NCI-H1105 (cell line): ENCODE measurements at places on chromosomes 2 and 18.
A peak's percentile ranks its signal among the peaks of the same experiment; 100 is the strongest.

DNA sequence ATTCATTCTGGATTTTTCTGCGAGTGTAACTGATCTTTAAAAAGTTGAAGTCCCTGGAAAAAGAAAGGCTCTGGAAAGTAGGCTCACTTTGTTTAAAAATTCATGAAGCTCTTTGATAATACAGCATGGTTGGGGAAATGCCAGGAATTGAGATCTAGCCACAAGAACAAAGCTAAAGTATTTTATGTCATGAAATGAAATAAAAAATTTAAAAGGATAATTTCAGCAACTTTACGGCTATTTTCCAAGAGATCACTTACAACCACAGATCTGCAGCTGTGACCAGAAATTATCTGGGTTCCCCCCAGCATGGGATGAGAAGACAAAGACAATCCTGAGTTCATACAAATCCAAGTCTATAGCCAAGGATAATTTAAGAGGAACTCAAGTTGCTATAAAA, 25.3 kb upstream of the RFX8 start:
- DNase-seq: no peak

DNA sequence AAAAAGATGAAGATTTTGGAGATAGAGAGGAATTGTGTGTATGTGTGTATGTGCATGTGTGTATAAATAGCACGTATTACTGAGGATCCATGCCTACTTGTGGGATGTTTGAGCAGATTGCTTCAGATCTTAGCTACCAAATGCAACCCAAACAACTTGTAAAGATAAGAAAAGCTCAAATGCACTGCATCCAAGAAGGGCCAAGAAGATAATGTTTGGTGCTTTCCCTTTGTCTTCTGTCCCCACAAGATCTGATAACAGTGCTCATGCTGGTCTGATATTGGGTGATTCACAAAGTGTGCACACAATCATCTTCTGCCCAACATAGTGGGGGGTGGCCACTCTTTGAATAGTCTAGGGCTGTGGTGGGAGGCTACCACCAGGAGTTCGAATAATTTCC, 284.8 kb upstream of the CYRIA start:
- DNase-seq: no peak

GRCh38 chr18:13376841-13377351, 158.3 kb downstream of the LDLRAD4 start:
- DNase-seq: no peak

- no peak for DNase-seq
These were observed 68.3 kb downstream of the PTPN4 start for GRCh38 chr2:119827866-119828507.

DNA sequence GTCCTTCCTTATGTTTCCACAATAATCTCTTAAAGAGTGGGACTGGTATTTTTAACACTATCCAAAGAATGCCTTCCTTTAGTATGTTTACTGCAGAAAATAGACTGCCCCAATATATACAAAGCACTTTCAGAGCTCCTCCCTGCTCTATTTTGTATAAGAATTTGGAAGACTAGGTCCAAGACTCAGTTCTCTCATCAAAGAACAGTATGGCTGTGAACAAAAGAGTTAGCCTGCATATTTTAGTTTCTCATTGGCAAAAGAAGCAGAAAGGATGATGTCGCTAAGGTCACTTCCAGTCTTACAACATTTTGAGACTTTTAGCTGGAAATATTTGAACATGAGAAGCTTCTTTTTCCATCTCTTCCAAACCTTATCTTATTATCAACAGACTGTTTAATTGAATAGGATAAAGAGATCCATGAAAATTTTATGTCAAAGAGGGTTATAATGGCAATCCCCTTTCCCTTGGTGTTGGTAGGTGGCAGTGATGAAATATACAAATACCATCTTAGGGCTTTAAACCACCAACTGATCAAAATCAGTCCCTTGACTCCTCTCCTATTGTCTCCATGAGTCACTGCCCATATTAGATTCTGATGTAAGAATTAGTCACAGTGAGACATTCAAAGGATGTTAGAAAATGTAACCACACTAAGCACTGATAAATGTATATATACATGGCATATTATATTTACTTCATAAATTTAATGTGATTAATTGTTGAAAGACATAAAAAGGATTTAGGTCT, 266.9 kb upstream of the DSEL start:
- DNase-seq: no peak

GRCh38 chr2:88807237-88807962, 115.9 kb downstream of the RPIA start:
- no peak for DNase-seq

DNA sequence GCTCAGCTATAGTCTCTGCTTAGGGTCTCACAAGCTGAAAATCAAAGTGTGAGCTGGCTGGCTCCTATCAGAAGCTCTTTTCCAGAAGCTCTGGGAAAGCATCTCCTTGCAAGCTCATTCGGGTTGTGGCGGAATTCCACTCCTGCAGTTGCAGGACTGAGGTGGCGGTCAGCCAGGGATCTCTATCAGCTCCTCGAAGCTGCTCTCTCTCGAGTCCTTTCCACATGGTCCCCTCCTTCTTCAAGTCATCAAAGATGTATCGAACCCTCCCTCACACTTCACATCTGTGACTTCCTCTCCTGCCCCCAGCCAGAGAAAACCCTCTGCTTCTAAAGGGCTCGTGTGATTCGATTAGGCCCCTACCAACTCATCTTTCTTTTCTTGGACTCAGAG, 141.7 kb downstream of the ZFP36L2 start:
- DNase-seq: no peak

DNA sequence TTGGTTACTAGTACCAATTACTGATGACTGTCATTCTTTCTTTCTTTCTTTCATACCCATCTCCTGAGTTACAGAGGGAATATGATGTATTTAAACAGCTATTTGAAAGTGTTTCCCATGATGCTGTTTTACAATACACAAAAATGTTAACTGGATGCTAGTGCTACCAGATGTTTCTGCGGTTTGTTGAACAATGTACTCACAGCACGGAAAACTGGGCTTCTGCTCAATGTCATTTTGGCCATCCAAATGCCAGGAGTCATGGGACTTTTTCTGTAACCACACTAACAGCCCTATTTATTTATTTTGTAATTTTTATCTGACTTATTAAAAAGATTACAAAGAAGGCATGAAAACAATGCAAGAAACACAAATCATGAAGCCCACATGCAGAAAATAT, 313.8 kb downstream of the RIT2 start:
- DNase-seq: no peak

GRCh38 chr2:145546091-145546490, 1026.2 kb upstream of the ZEB2 start:
- no peak for DNase-seq

DNA sequence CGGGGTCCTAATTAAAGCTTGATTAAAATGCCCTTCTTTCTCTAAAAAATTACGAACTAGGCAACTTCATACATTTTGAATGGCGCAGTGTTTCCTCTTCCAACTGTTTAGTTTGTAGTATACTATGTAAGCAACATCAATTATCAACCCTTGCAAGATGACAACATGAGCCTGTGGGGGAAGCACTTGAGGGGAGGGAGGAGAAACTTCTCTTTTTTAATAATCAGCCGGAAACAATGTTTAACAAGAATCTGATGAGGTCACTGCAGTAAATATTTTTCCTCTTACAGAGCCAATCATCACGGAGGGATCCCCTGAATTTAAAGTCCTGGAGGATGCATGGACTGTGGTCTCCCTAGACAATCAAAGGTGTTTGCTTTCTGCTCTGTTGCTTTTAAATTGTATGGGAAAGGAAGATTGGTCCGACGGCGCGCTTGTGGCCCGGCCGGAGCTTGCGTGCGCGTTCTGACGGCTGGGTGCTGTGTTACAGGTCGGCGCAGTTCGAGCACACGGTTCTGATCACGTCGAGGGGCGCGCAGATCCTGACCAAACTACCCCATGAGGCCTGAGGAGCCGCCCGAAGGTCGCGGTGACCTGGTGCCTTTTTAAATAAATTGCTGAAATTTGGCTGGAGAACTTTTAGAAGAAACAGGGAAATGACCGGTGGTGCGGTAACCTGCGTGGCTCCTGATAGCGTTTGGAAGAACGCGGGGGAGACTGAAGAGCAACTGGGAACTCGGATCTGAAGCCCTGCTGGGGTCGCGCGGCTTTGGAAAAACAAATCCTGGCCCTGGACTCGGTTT, 5.3 kb upstream of the DLX1 start:
- DNase-seq: no peak

- DNase-seq: no peak
These were observed 160.0 kb upstream of the MYO3B start for GRCh38 chr2:170017860-170018532.

DNA sequence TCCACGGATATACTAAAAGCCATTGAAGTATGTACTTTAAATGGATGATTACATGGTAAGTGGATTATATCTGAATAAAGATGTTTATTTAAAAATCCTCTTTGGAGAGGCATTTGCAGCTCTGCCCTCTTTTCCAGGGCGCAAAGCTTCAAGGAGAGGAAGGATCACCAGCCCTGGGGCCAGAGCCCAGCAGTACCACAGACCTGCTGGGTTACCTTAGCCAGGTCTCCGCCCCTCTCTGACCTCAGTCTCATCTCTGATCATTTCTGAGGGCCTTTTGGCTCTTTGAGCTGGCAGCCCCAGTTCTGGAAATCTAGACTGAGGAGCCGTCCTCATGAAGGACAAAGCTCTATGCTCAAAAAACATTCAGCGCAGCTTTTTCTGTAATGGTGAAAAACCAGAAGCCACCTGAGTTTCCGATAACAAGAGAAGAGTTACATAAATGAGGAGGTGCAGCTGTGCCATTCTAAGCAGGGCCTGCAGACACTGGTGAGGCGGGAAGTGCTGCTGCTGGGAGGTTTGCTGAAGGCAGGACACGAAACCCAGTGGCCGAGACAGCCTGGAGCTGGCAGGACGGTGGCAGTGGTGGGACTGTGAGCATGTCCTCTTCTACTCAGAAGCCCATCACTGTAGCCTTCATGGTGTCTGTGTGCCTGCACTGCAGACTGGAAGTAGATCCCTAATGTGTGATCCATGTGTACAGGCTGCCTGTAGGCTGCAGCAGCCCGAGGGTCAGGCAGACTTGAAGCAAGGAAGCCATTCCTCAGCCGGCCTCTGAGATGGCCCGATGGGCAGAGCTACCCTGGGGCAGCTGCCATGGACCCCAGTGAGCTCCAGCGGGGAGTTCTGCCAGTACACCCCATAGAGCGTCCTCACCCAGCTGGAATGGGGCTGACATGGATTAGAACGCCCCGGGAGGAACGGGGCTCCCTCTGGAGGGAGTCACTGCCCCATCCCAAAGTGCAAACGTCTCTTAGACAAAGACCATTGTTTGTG, 27.7 kb downstream of the ADRA2B start:
- DNase-seq: no peak

- no peak for DNase-seq
These were observed 12.1 kb downstream of the MAP4K3 start for GRCh38 chr2:39424951-39425350.

DNA sequence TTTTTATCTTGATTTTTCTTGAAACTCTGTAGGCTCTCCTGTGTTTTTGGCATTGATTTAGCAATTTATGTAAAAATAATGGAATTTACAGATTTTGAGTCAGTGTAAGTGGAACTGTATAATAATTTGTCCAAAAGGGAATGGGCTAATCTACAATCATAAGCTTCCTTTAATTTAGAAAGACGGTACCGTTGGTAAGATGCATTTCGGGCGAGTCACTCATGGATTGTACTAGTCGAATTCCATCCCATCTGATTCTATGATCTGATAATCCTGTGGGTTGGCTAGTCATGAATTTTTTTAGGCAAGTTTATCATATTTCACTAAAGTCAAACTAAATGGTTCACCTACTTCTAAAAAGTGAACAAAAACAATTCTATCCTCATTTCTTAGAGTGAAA, 133.4 kb downstream of the ZNF407 start:
- no peak for DNase-seq

DNA sequence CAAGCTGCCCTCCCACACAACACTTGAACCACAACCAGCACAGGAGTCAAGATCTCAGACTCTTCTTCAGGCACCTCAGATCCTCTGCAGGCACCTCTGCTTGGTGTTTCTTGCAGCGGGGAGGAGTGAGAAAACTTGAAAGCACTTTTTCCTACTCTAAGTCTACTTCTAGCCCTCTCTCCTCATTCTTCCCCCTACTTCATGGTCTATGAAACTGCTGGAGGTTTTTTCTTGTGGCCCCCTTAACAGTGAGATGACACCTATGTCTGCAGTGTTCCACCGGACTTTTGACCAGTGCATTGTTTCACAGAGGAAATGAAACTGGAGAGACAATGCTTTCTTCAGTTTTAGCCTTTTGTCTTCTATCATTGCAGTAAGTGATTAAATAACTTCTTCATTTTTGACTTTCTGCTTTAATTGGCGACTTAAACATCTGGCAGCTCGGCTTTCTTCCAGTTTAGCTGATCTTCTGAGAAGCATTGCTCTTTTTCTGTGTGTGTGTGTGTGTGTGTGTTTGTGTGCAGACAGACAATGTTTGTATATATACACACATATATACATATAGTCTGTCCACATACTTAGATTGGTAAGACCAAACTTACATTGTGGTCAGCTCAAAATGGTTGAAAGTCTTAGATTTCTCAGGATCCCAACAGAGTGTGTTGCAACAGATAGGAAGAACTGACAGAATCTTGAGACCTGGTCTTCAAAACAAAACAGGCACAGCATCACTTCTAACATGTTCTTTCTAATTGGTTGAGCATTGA, 1474.0 kb upstream of the TMEFF2 start:
- no peak for DNase-seq

GRCh38 chr2:29360016-29360784, 245.0 kb downstream of the CLIP4 start:
- no peak for DNase-seq

GRCh38 chr2:100818606-100819369, 1.2 kb upstream of the NPAS2 start:
- no peak for DNase-seq

DNA sequence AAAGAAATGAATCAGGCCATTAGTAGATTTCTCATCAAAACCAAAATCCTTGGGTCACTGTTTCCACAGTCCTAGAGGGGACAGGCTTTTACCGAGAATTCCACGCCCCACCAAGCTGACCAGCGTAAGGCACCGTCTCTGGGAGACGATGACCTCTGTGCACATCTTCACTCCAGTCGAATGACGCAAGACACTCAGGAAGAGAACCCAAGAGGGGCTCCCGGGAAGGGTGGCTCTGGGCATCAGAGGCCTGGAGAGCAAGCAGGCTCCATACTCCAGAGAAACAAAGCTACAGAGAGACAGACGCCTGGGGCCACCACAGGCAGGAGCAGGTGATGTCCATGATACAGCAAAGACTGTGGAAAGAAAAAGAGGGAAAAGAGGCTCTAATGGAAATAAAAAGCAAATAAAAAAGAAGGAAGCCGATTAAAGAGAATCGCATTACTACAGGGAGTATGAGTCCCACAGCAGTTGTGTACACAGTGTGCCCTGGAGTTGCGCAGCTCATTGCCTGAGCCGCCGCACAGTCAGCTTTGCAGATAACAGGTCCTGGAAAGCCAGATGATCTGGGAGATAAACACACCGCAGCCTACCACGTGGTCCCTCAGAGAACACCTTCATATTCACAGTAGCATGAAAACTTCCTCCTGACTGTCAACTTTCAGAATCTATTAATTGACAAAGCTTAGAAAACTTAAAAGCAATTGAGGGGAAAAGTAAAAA, 572.7 kb upstream of the SALL3 start:
- DNase-seq: no peak

GRCh38 chr2:136049991-136050920, 64.8 kb upstream of the DARS1 start:
- no peak for DNase-seq

- peak; percentile 67 for DNase-seq
These were observed 48.1 kb upstream of the ARL4C start for GRCh38 chr2:234544659-234545611.

- no peak for DNase-seq
These were observed 7.1 kb downstream of the CIB4 start for GRCh38 chr2:26633993-26634595.
